ENCODE measurements at places on chromosomes 3 and 15.
A peak's percentile ranks its signal among the peaks of the same experiment; 100 is the strongest.

DNA sequence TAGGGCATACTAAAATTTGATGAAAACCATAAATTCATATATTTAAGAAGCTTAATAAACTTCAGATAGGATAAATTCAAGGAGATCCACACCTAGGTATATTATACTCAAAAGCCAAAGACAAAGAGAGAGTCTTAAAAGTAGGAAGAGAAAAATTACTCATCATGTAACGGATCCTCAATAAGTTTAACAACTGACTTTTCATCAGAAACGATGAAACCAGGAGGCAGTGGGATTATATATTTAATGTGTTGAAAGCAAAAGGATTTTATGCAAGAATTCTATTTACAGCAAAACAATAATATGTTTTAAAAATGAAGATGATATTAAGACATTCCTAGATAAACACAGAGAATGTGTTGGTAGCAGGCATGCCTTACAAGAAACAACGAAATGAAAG lies 202.7 kb downstream of the OXSM start:
- no peaks in the 10 kb centered on the region for H3K36me3 ChIP-seq
- no peak overlapping the region for H3K27ac ChIP-seq
- H3K27me3 ChIP-seq, result no peaks in the 10 kb centered on the region
- H3K4me1 ChIP-seq, result no peaks in the 10 kb centered on the region
- H3K4me3 ChIP-seq, result no peak overlapping the region
- DNase-seq, result no peak

- no peak overlapping the region for H3K4me3 ChIP-seq
- H3K27me3 ChIP-seq, result no peaks in the 10 kb centered on the region
- H3K36me3 ChIP-seq, result no peaks in the 10 kb centered on the region
- H3K4me1 ChIP-seq, result no peaks in the 10 kb centered on the region
- no peak overlapping the region for H3K27ac ChIP-seq
These were observed 307.2 kb upstream of the SLITRK3 start for GRCh38 chr3:165503346-165503745.

- DNase-seq, result no peak
- no peak overlapping the region for H3K27ac ChIP-seq
- H3K36me3 ChIP-seq, result no peaks in the 10 kb centered on the region
These were observed 689.7 kb upstream of the BCHE start for GRCh38 chr3:166526881-166527280.

- H3K27me3 ChIP-seq, result peaks cover 23% of the 10 kb centered on the region
- H3K4me1 ChIP-seq, result peaks cover 37% of the 10 kb centered on the region
- peak overlapping the region; percentile 86 for H3K4me3 ChIP-seq
- H3K36me3 ChIP-seq, result no peaks in the 10 kb centered on the region
- peak overlapping the region; percentile 78 for H3K27ac ChIP-seq
- DNase-seq, result peak; percentile 80
These were observed 1.2 kb upstream of the LRRC34 start for GRCh38 chr3:169813757-169814517.

GRCh38 chr3:37862903-37863815 lies 1.5 kb downstream of the CTDSPL start:
- peaks cover 40% of the 10 kb centered on the region for H3K4me1 ChIP-seq
- H3K4me3 ChIP-seq, result peak overlapping the region; percentile 70
- no peaks in the 10 kb centered on the region for H3K36me3 ChIP-seq
- no peak for DNase-seq
- no peaks in the 10 kb centered on the region for H3K27me3 ChIP-seq

- H3K27ac ChIP-seq, result no peak overlapping the region
- no peak overlapping the region for H3K4me3 ChIP-seq
- no peaks in the 10 kb centered on the region for H3K36me3 ChIP-seq
- no peaks in the 10 kb centered on the region for H3K4me1 ChIP-seq
These were observed 54.9 kb downstream of the KIF9 start for GRCh38 chr3:47227678-47228077.

DNA sequence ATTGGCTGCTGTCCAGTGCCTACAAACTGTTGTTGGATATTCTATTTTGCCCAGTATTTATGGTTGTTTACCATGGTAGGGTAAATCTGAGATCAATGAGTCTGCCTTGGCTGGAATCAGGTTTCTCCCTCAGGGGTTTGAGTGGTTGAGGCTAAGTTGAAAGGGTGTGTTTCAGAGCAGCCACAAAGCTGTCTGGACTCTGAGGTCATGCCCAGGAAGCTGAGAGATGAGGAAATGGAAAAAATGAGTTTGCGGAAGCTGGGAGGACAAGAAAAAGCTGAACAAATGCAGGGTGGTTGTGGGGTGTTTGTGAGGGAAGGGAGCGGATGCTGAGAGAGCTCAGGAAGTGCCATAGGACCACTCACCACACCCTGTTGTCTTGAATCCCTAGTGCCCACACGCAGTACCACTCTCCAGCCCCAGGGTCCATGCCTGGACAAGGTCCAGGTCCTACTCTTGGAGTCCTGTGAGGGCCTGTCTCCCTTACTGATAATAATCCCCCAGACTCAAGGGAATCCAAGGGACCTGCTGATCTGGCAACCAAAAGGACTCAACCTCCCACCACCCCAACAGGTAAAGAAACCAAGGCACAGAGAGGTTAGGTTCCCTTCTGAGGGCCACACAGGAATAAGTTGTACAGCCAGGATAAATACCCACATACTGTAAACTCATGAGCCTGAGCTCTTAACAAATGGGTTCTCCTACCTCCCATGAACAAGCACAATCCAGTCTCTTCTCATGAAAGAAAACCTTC lies 81.6 kb downstream of the PPCDC start:
- 0 out of 2 replicates have a peak overlapping the region, but pooled peaks have one; percentile 26 for H3K27ac ChIP-seq
- no peaks in the 10 kb centered on the region for H3K27me3 ChIP-seq

- no peaks in the 10 kb centered on the region for H3K27me3 ChIP-seq
- no peak overlapping the region for H3K27ac ChIP-seq
- no peak overlapping the region for H3K4me3 ChIP-seq
- H3K36me3 ChIP-seq, result no peaks in the 10 kb centered on the region
These were observed 123.4 kb upstream of the MEF2A start for GRCh38 chr15:99442252-99442897.

DNA sequence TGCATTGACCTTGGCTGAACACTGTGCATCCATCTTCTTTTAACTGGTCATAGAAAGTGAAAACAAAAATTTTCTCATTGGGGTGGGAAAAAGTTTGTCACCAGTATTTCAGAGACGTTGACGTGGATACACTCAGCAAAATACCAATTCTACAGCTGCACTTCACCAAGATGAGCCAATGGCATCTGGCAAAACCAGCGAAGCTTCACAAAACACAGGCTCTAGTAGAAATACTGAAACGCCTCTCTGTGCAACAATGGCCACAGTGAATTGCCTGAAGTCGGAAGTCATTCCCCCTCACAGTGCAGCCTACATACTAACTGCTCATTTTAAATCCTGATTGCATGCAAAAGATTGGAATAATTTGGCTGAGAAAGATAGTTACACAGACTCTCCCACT lies 17.0 kb downstream of the PCYT1A start:
- H3K4me1 ChIP-seq, result no peaks in the 10 kb centered on the region
- H3K4me3 ChIP-seq, result no peak overlapping the region
- H3K36me3 ChIP-seq, result peaks cover 37% of the 10 kb centered on the region
- H3K27me3 ChIP-seq, result no peaks in the 10 kb centered on the region

GRCh38 chr3:147298511-147298982 lies 107.8 kb downstream of the ZIC4 start:
- H3K27ac ChIP-seq, result no peak overlapping the region
- no peaks in the 10 kb centered on the region for H3K36me3 ChIP-seq
- no peak overlapping the region for H3K4me3 ChIP-seq
- H3K27me3 ChIP-seq, result no peaks in the 10 kb centered on the region

DNA sequence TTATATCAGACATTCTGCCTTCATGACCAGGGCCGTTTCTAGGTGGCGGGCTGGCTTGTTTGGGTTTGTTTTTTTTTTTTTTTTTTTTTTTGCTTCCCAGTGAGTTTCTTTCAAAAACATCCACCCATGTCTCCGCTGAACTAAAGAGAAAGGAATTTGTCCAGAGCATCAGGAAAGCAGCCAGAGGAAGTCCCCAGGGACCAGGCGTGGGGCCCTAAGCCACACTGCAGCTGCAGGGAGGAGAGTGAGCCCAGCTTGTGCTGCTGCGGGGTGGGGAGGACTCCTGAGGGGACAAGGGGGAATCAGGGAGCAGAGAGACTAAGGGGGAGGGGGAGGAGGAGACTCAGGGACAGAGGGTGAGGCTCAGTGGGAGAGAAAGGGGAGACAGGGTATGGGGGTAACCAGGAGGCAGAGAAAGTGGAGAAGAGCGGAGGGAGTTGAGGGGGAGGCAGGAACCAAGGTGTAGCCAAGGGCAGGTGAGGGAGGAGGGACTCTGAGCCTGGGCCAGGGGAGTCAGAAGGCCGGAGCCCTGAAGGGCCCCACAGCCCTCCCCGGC lies 49.5 kb downstream of the CYP11A1 start:
- H3K4me1 ChIP-seq, result no peaks in the 10 kb centered on the region
- no peaks in the 10 kb centered on the region for H3K27me3 ChIP-seq
